ENCODE measurements at places on chromosomes 7 and 10. TPM values are rescaled to one million over a fixed set of nuclear protein-coding genes. Genes with fewer than 3 reads are reported as not detected.

DEPP1 gene
- total RNA-seq: 22.6 TPM

SORCS1 gene
- 0.14 TPM for total RNA-seq

SCIN gene
- total RNA-seq: 0.43 TPM

ADGRA1 gene
- not detected for total RNA-seq

STEAP1B gene
- total RNA-seq: 6.9 TPM

OR13A1 gene
- not detected for total RNA-seq

BMPER gene
- total RNA-seq: 32.6 TPM

ACBD7 gene
- 0.43 TPM for total RNA-seq

CD36 gene
- 24.7 TPM for total RNA-seq

ZNF485 gene
- total RNA-seq: 1.7 TPM

HOXA6 gene
- total RNA-seq: 4.4 TPM

FAM25G gene
- not detected for total RNA-seq

METTL27 gene
- total RNA-seq: 2.3 TPM

ZNRF2 gene
- 4.6 TPM for total RNA-seq

NYAP1 gene
- total RNA-seq: 0.14 TPM

TRIM4 gene
- 24.5 TPM for total RNA-seq

NOS3 gene
- total RNA-seq: 1.3 TPM

INA gene
- 0.28 TPM for total RNA-seq

C10orf143 gene
- total RNA-seq: 0.85 TPM

PRR15 gene
- total RNA-seq: 0.28 TPM

GIMAP6 gene
- 0.14 TPM for total RNA-seq

NUDCD3 gene
- 75.5 TPM for total RNA-seq
